EH (cell line): ENCODE measurements at places on chromosomes 6 and 20.
A peak's percentile ranks its signal among the peaks of the same experiment; 100 is the strongest.

DNA sequence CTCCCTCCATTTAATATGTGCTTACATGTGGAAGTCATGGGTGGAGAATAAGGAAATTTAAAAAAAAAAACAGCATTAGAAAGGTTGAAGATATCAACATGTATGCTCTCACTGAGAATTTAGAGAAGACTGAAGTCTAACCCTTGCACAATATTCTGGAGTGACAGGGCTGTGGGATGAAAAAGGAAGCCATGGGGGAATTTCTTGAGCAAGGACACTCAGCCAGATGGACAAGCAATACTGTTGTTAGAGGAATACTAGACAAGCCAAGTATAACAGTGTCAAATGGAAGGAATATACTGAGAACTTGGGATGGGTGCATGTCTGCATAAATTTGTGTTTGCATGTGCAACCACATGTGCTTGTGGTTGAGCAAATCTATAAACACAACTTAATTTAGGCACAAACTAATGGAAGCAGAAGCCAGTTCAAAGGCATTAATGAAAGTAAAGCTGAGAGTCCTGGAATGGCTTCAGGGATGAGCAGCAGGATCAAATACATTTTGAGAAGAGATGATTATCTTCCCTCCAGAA, 119.7 kb downstream of the ADGRB3 start:
- DNase-seq: no peak

DNA sequence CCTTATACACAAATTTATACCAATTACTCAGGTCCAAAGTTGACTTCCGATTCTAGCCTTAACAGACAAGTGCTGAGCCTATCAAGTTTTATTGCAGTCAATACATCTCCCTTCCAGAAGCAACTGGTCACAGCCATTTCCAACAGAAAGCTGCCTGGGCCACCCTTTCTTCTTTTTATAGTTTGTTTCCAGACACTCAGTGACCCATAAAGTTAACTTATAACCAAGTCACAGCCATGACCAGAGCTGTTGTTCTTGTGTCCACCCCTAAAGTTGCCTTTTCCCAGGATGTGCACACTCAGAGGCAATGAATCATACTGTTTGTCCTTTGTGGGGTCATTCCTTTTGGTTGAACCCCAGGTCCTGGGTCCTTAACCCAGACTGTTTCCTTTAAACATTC, 89.9 kb downstream of the CD83 start:
- DNase-seq: peak; percentile 28

DNA sequence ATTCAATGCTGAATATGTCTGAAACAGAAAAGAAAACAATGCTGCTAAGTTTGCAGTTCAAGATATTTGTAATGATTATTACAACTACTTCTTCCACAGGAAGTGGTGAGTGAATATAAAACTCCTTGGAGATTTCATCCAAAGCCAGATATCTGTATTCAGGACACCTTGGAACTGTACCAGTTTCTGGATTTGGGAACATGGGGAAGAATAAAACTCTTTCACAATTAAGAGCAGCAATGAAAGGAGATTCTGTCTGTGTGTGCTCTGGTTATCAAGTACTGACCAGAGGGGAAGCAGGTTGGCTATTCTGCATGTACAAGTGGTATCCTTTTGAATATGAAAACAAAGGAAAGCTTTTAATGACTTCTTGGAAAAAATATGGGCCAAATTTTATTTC, 21.1 kb downstream of the ELOVL2 start:
- DNase-seq: no peak

DNA sequence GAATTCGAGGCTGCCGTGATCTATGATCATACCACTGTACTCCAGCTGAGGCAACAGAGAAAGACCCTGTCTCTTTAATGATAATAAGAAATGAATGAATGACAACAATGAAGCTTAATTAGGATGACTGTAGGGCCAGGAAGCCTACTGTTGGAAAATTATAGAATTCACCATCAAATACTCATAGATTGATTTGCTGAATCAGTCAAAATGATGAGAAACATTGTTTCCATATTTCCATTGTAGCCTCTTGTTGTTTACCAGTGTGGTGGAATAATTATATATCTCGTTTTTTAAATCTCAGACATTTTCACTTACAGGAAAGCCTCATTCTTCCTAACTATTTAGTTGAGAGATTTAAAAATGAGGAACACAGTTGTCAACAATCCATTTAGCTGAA, 96.2 kb downstream of the JAG1 start:
- DNase-seq: no peak

DNA sequence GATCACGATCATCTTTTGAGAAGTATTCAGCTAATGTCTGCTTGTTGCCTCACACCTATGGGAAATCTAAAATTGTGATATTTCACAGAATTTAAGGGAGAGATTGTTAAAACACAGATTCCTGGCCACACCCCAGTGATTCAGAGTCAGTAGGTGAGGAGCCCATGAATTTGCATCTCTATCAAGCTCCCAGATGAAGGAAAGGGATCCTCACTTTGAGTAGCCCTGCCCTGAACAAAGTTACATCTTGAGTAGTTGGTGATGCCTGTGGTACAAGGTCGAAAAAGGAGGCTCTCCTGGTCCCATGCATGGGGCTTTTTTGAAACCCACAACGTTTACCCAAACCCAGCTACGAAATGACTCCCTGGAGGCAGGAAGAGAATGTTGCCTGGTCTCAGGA, 79.5 kb downstream of the PAK5 start:
- DNase-seq: no peak

- no peak for DNase-seq
Observed at GRCh38 chr6:119476554-119476953, 127.0 kb upstream of the MAN1A1 start.

DNA sequence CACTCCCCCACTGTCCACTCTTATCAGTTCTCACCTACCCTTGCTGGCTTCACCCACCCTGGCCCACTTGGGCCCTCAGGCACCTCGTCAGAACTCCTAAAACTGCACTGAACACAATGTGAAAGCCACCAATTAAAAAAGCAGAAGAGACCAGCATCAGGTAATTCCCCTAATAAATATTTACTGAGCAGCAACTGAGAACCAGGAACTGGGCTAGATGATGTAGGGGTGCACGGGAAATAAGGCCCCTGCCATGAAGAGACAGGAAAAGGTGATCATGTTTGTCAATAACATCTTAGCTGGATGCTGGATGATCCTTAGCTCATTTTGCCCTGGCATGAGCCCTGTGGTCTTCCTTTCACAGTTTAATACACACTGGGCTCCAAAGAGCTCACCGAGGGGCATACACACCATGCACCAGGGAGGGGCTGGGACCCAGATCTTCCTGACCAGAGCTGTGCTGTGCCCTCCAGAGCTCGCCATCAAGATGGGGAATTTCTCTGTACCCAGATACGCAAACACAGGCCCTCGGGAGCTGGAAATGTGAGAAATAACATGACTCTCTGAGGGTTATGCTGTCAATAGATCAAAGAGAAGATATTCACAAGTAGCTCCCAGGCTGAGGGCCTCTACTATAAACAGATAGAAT, 113.6 kb upstream of the SLC22A16 start:
- DNase-seq: no peak

DNA sequence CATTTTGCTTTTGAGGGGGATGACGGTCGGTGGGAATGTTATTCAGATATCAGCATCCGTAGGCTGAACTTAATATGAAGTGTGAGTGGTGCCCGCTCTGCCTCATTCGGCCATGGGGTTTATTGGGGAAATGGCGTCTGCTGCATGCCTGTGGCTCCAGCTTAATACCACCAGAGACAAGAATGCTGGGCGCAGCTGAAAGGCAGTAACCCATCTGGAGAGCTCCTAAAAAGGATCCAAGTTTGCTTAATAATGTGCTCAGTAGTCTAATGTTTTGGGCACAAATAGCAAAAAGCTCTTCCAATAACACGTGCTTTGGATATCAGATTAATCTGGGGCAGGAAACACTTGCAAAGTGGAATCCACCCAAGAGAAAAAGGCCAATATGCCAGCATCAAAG, 273.0 kb upstream of the TAB2 start:
- peak; percentile 80 for DNase-seq
